ENCODE measurements at places on chromosomes 2 and 18. TPM values are rescaled to one million over a fixed set of nuclear protein-coding genes. Genes with fewer than 3 reads are reported as not detected.

Gene EMILIN1
- total RNA-seq = 2.9 TPM

- no peak for DNase-seq
Observed at GRCh38 chr2:6480514-6480913, 385.2 kb downstream of the CMPK2 start.

- DNase-seq = no peak
Observed at GRCh38 chr2:157334797-157335196, 9.2 kb upstream of the ERMN start.

Gene C18orf54
- 28.8 TPM for total RNA-seq

Gene CDK15
- total RNA-seq = not detected

DNA sequence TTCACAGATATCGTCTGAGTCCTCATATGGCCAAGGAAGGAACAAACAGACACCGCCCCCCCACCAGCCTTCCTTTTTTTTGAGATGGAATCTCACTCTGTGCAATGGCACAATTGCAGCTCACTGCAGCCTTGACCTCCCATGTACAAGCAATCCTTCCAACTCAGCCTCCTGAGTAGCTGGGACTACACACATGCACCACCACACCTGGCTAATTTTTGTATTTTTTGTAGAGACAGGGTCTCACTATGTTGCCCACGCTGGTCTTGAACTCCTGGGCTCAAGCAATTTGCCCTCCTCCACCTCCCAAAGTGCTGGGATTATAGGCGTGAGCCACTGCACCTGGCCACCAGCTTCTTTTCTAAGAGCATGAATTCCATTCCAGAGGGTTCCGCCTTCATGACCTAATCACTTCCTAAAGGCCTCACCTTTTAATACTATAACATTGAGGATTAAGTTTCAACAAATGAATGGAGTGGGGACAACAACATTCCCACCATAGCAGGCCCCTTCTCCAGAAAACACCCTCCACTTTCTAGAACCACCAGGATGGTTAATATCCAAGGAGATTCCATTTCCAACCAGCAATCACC, 2.2 kb upstream of the TMBIM1 start:
- no peak for DNase-seq

DNA sequence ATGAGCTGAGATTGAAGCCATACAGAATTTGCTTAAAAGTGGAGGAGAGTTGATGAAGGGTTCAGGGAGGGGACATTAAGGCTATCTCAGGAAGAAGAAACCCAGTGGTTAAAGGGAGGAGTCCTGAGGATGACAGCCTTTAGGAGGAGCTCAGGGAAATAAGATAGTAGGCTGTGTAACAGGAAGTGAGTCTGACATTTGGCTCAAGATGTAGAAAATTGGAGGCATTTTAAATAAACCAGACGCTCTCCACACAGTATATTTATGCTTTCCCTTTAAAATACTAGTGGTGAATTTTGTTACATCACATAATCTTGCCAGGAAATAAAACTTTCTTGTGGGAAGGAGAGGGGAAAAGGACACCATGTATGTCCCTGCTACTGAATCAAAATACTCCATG, 11.6 kb downstream of the KCNH7 start:
- DNase-seq = no peak

- no peak for DNase-seq
Observed at GRCh38 chr18:12376034-12376753, 833 bp downstream of the AFG3L2 start.

- DNase-seq = no peak
Observed at GRCh38 chr18:71237641-71238040, 948.8 kb downstream of the SOCS6 start.

Gene GCC2
- 52.2 TPM for total RNA-seq

DNA sequence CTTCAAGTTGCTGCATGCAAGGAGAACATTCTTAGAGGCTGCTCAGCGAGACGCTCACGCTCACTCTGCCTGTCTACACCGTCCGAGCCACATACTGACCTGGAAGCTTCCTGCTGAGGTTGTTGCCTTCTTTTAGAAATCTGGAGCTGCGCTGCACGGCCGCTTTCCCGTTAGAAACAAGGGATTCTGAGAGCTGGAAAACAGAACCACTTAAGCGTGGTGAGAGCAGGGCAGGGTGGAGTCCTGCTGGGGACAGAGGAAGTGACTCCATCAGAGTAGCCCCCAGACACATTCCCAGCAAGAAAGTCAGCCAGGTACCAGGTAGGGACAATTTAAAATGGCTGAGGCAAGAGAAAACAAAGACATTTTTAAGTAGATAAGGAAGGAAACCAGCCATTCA, 135.2 kb downstream of the LAMA1 start:
- DNase-seq = no peak

GRCh38 chr2:15756882-15757819, 165.5 kb downstream of the DDX1 start:
- no peak for DNase-seq

- no peak for DNase-seq
Observed at GRCh38 chr2:119485336-119486110, 38.8 kb downstream of the SCTR start.

Gene MARCHF7
- total RNA-seq = 108 TPM

GRCh38 chr2:128027801-128028667, at the start of gene SAP130:
TSS of gene SAP130 (minus strand) at chr2:128028059. CDS start at chr2:128026292, 1,767 bp downstream.
- DNase-seq = peak; percentile 97

DNA sequence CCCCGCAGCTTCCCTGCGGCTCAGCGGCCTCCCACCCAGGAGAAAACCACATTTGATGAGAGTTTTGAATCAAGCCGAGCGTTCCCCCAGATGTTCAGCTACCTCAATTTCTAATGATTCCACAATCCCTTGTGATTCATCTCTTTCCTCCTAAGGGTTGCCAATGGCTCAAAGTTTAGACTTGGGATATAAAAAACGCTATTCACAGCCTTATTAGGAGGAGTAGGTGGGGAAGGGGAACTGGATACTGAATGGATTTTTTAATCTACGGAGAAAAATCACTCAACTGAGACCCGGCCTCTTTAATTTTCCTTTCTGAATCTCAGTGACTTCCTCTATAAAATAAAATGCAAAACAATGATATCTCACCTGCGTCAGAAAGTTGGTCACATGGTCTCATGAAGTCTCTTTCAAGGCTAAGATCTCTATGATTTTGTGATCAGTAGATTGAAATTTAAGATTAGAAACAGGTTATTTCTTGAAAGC, 192.6 kb upstream of the TCF4 start:
- no peak for DNase-seq

Gene KCNG3
- total RNA-seq = 21.3 TPM

- no peak for DNase-seq
Observed at GRCh38 chr2:221285148-221285547, 287.0 kb downstream of the EPHA4 start.

DNA sequence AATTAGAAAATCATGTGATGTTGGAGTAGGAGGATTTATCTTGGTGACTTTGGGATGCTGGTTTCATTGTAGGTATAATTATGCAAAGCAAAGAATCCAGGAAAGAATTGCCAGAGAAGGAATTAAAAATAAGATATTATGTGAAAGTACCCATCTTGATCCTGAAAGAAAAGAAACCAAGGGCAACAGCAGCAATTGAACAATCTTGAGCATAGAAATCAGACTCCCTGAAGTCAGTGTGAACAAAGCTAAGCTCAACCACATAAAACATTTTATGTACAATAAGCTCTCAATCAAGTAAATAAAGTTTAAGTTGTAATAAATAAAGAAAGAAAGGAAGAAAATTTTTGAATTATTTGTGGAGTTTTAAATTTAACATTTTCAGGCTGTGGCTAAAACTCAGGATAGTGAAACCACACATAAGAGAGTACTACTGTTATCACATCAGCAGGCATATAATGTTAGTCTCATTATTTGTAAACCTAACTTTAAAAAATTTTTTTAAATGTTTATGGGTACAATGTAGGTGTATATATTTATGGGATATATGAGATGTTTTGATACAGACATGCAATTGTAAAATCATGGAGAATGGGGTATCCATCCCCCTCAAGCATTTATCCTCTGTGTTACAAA, 32.8 kb upstream of the GPR55 start:
- DNase-seq = no peak

DNA sequence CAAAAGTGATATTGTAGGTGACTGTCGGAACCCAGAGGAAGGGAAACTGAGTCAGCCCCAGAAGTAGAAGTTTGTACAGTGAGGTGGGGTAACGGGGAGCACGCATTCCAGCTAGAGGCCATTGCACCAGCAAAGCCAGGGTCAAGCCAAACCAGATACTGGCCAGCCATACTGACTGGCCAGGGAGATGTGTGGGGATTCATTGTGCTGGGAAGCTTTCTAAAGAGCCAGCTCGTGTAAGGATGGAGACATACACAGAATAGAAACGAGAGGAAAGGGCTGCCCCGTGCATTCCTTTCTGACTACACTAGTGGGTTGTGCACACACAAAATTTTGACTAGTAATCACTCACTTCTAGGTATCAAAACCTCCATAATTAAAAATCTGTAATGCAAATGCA, 175.3 kb upstream of the PID1 start:
- DNase-seq = no peak

GRCh38 chr2:216866515-216867095, 6.7 kb upstream of the TNP1 start:
- no peak for DNase-seq

- DNase-seq = no peak
Observed at GRCh38 chr2:7510353-7510752, 593.1 kb downstream of the RNF144A start.

DNA sequence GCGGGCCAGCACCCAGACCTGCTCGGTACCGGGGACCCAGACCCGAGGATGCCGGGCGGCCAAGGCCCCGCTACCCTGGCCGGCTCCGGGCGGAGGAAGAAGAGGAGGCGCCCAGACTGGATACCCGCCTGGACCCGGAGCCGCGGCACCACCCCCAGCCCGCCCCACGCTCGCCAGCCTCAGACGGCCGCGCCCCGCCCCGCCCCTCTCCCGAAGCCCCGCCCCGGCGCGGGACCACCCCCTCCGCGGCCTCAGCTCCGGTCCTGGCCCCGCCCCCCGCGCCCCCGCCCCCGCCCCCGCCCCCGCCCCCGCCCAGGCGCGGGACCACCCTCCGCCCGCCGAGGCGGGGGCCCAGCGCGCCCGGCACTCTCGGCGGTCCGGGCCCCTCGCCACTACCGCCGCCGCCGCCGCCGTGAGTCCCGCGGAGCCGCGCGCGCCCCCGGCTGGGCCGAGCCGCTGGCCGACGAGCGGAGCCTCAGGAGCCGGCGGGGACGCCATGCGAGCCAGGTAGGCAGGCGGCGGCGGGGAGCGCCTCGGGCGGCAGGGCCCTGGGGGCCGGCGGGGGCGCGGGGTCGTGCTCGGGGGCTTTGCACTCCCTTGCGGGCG, at the start of gene SH3BP4:
TSS of gene SH3BP4 (plus strand) at position 354 of the 606 bp plus-strand sequence. CDS start 82,986 bp downstream, outside the sequence.
- DNase-seq = peak; percentile 85

Gene EXOC6B
- 30.1 TPM for total RNA-seq

DNA sequence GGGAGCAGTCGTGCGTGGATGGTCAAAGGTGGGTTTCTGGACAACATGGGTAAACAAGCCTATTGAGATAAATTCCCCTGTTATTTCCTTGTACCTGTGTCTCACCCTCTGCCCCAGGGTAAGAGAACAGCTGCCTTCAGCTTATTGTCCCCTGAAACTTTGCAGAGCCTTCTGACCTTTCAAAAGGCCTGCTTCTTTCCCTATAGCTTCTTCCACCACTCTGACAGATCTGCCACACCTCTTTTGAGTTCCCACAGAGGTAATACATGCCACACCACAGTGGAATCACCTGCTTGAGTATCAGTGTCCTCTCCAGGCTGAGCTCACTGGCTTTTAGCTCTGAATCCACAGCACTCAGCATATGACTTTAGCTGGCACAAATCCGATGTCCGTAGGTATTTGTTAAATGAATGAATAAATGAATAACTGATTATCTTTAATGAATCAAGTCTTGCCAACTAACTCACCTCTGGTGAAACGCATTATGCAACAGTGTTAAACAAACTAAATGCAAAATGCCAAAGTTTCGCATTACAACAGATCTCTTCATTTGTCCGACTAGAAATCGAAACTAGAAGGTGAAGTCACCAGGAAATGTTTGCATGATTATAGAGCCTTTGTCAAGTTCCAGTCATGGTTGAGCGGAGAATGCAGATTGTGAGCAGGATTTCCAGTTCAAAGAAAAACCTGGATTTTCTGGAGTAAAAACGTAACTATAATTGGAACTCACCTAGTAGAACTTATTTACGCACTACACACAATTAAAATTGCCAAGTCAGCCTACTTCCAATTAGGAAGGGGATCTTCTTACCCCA, 16.4 kb downstream of the DYNAP start:
- peak; percentile 38 for DNase-seq

DNA sequence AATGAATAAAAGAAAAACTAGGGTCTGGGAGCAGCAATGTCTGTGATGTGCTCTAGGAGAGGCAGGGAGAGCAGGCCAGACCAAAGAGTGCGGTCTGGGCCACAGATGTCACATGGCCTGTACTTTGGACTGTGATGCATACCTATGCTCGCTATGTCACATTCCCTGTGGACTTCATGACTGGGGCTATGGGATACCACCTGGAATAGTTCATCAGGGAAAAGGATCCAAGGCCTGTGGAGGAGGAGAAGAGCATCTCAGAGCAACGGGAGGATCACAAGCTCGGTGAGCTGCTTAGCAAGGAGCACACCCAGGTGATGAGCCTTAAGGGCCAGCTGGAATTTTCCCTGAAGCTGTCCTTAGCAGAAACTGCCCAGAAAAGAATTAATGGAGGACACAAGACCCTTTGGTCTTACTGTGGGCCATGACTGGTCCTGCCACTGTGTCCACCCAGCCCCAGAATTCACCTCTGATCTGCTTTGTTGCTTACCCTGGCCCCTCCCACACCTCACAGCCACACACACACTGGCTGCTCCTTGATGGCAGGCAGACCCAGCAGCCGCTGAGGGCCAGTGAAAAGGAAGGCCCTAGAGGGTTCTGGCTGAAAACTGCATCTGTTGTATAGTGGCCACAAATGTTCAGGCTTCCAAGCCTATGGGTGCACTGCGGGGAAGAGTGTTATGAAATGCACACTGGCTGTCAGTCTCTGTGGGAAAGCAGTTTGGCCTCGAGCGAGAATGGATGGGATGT, 25.3 kb upstream of the GCC2 start:
- DNase-seq = no peak

Gene ATOH8
- 0.54 TPM for total RNA-seq
